ENCODE measurements at places on chromosomes 1 and 21.

DNA sequence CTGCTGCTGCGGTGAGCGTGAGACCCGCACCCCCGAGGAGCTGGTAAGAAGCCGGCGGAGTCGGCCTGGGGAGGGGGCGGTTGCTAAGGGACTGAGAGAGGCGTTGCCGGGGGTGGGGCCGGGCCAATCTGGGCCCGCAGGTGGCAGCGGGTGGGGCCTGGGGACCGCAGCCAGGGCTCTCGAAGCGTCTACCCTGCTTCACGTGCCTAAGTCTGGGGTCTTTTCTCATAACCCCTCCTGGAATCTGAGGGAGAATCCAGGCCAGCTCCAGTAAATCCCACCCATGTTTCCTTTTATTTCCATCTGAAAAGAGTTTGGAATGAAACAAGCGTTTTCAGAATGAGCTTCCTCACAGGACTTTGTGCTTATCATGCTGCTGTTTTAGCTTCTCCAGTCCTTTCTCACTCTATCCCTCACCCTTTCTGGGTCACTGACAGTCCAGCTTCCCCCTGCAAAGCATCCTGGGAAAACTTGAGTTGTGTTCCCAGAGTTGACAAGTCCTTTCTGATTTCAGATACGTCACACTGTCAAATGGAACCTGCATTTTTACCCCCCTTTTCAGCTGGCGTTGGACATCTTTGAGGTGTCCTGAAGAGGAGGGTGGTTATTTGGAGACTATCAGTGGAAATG is 431 bp downstream of the CLCN6 start:
- no peak for DNase-seq

DNA sequence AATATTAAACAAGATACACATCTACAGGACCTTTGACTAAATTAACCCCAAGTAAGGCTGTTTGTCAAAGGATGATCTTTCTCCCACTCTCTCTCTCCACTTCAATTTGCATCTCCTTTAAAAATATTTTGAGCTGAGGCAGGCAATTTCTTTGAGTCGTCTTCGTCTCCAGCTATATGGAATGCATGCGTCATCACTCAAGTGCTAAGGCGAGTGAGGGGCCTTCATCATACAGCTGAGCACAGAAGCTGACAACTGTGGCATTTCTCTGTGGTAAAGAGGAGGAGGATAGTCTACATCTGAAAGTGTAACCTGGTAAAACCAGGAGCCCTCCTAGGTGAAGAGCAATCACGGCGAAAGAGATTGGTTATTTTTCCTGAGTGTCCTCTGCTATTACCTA is 7.6 kb downstream of the EPHX4 start:
- no peak for DNase-seq

- no peak for DNase-seq
These were observed 11.1 kb downstream of the MTX1 start for GRCh38 chr1:155219592-155220031.

DNA sequence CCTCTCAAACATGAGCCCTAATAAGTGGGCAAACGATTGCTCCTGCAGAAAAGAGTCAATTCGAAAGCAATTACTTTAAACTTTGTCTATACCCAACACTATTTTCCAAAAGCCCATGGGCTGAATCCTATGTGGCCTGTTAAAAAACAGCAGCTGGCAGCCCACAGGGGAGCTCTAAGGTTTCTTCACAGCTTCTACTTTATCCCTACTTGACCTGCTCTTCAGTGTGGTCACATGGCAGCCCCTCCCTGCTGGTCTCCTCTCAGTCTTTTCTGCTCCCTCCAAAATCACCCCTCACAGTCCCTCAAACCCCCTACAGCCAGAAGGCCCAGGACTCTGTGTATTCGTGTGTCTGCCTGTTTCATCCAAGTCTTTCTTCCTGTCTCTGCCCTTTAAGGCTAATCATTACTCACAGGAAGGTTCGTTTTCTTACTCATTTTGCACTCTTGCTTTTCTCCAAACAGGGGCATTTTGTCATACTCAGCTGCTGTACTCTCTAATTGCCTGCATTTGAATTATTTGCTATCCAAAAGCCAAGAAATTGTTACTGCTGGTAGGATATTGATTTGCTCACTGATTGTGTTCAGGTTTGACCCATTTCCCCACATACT is 62.4 kb upstream of the FAM3B start:
- DNase-seq, result no peak

DNA sequence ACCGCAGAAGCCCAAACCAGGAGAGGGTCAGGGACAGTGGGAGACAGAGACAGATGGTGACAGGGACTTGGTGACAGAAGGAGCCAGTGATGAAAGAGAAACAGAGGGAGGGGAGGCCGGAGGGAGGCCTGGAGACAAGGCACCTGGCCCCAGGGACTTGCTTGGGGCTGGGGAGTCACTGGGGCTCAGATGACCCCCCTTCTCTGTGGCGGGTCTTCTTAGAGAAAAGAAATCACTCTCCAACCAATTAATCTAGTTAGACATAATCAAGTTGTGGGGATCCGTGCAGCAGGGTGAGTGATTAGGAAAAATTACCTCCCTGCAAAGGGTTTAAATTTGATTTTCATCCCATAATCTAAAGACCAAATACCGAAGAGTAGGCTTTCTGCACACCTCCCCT is 519.8 kb downstream of the PTPRU start:
- no peak for DNase-seq

GRCh38 chr1:17893891-17894631 is 138.9 kb downstream of the ACTL8 start:
- DNase-seq, result no peak

GRCh38 chr1:145730900-145731299 is 11.6 kb downstream of the CD160 start:
- no peak for DNase-seq

DNA sequence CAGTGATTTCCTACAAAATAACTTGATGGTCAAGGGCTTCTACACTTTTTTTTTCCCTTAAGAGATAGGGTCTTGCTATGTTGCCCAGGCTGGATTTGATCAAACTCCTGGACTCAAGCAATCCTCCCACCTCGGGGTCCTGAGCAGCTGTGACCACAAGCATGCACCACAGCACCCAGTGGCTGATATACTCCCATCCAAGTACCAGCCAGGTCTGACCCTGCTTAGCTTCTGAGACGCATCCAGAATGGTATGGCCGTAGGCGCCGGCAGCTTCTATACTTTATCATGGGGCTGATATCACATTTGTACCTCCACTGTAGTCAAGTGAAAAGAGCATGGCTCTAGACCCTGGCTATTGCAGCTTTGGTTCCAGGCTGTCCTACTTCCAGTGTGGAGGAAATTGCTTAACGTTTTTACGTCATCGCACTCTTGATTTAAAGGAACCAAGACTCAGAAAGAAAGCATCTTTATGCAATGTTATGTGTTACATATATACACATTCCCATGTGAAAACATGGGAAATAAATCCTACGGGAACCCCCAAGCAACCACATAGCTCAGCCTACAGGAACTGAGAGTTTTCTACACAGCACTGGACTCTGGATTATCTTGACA is 39.5 kb downstream of the PDPN start:
- DNase-seq, result no peak

DNA sequence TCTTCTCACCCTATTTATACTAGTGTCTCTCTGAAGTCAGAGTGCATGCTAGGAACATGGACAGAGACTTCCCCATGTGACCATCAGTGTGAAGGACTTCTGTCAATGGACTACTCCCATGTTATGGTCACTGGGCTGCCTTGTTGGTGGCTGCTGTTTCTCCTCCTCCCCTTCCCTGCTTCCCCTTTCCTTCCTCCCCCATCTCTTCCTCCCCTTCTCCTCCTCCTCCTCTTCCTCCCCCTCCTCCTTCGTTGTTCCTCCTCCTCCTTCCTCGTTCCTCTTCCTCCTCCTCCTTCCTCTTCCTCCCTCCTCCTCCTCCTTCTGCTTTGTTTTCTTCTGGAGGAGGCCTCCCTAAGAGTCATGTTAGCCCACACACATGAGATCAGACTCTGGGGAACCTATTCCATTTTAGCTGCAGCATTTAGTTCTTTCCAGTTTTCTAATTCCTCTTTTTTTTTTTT is 35.8 kb downstream of the IER5 start:
- no peak for DNase-seq

- DNase-seq, result no peak
These were observed 3.2 kb downstream of the CTPS1 start for GRCh38 chr1:40982721-40983120.

- no peak for DNase-seq
These were observed 42.9 kb upstream of the ID3 start for GRCh38 chr1:23601968-23602876.

DNA sequence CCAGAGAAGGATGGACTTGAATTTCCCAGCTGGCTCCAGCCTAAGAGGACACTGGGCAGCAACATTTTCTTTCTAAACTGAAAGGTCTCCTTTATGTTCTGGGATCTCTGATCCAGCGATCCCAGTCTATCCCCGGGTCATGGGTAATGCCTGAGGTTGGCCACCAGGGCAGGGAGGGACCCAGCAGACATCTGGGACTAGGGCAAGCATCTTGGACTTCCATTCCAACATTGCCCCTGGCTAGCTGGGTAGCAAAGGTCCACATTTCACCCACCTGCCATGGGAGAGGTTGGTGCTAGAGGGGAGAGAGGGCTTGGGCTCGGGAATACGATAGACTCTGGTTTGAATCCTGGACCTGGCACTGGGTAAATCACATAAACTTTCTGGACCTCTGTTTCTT is 84.6 kb downstream of the LRRN2 start:
- DNase-seq, result no peak

GRCh38 chr1:157155658-157156057 is 17.5 kb upstream of the ETV3 start:
- no peak for DNase-seq

- DNase-seq, result no peak
These were observed 230.3 kb upstream of the IRF2BP2 start for GRCh38 chr1:234840253-234840652.

DNA sequence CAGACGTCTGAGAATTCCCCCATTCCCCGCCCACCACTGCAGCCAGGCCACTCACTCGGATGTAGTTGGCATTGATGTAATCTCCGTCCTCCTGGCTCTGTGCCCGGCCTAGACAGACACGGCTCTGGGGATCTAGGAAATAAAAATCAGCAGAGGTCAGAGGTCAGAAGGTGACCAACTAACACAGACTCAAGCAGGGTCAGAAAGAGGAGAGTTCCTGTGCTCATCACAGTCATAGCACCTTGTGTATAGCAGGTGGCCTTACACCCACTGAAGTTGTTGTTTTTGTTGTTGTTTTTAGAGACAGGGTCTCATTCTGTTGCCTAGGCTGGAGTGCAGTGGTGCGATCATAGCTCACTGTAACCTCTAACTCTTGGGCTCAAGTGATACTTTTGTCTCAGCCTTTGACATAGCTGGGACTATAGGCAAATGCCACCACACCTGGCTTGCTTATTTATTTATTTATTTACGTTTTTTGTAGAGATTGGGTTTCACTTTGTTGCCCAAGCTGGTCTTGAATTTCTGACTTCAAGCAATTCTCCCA is 4.9 kb downstream of the PTPN7 start:
- no peak for DNase-seq

DNA sequence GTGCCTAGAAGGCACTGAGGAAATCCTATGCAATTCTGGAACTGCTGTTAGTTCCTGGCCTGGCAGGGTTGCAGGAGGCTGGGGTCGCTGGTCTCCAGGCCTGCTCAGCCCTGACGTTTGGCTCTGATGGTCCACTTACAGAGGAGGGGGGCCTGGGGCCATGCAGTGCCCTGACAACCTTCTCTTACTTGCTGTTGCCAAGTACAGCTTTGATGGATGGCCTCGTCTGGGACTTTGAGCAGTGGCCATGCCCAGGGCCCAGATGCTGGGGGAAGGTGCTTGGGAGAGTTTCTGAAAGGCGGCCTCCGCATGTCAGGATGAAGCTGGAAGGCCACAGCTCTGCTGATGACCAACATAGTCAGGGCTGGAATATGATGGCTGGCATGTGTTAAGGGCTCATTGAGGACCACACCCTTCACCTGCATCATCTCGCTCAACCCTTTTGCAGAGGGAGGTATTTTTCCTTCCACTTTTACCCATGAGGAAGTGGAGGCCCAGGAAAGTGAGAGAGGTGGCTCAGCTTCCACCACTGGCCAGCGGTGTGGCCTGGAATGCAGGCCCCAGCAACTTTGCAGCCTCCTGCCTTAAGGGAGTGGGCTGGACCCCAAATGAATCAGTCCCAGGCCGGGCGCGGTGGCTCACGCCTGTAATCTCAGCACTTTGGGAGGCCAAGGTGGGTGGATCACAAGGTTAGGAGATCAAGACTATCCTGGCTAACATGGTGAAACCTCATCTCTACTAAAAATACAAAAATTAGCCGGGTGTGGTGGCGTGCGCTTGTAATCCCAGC is 34.7 kb upstream of the LRRC3 start:
- DNase-seq, result no peak

GRCh38 chr21:28767523-28767922 is 225.2 kb downstream of the LTN1 start:
- DNase-seq, result no peak

- DNase-seq, result no peak
These were observed 115.6 kb upstream of the NGF start for GRCh38 chr1:115453666-115454065.

GRCh38 chr1:60759291-60759690 is 323.1 kb upstream of the NFIA start:
- DNase-seq, result no peak

DNA sequence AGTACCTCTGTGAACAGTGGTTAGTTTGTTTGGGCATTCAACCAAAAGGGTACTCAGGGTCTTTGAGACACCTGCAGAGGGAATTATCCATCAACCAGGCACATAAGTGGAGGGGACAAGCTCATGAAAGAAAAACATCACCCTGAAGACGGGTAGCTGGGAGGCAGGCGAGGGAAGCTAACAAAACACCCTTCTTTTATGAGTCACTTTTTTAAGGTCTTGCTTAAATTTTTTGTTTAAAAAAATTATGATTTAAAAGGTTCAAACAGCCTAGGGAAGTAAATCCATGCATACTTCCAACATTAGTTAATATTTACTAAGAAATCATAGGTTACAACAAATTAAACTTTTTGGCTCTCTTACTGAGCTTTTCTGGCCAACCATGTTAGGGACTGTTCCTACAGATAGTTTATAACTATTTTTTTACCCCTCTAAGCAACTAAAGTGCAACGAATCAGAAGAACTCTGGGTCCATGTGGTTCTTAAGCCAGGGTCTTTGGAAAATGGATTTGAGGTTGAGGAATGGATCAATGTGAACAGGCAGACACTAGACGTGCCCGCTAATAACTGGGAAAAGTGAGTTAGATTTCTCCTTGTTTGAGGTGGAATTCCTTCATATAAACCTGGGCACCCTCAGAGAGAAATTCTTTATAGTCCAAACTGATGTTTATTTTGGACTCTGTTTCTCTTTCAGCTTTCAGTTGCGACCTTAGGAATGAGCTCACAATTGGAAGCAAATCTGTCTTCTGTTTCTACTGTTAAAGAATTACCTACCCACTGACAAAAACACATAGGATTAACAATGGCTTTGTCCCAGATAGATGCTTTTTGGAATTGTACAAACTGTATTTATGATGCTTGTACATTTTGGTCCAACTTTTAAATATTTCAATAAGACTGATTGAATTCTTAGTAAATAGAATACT is 123.0 kb downstream of the LYPLAL1 start:
- DNase-seq, result no peak

- no peak for DNase-seq
These were observed 100.9 kb upstream of the MARK1 start for GRCh38 chr1:220426989-220427388.

DNA sequence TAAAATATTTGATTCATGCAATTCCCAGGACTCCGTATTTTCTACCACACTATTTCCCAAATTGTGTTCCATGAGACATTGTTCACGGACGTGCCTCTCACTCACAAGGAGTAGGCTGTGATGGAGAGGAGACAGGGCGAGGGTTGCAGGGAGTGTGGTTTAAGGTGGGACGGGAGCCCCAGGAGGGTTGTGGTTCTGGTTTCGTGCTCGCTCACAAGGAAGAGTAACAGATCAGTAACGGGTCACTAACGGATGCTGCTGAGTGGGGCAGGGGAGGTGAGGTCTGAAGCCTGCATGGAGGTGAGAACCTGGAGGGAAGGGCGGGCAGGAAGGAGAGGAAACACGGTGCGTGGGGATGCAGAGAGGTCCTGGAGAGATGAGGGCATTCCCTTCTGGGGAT is 28.8 kb downstream of the TFF3 start:
- DNase-seq, result no peak

Measured in stimulated activated CD4-positive, alpha-beta T cell treated with anti-CD3 and anti-CD28 coated beads, TNF-alpha, amount 100 ng/mL, for 4 hours (primary cell).